ENCODE measurements at places on chromosomes 1 and 21. TPM values are rescaled to one million over a fixed set of nuclear protein-coding genes. Genes with fewer than 3 reads are reported as not detected.

Gene AMIGO1
- total RNA-seq, result 10.7 TPM

Gene BCAN
- total RNA-seq, result 0.18 TPM

Gene PM20D1
- total RNA-seq, result 1.6 TPM

Gene RAP1GAP
- 0.47 TPM for total RNA-seq

Gene TRABD2B
- not detected for total RNA-seq

Gene MFAP2
- not detected for total RNA-seq

Gene SNAPIN
- 21.0 TPM for total RNA-seq

Gene SETDB1
- 70.5 TPM for total RNA-seq

Gene S100A2
- total RNA-seq, result not detected

Gene PADI3
- not detected for total RNA-seq

Gene RSPH1
- total RNA-seq, result not detected

Gene S100A8
- total RNA-seq, result 1.8 TPM

Gene REN
- total RNA-seq, result not detected

Gene ZMYM4
- 48.0 TPM for total RNA-seq
